ENCODE measurements at places on chromosomes 1 and 21.

DNA sequence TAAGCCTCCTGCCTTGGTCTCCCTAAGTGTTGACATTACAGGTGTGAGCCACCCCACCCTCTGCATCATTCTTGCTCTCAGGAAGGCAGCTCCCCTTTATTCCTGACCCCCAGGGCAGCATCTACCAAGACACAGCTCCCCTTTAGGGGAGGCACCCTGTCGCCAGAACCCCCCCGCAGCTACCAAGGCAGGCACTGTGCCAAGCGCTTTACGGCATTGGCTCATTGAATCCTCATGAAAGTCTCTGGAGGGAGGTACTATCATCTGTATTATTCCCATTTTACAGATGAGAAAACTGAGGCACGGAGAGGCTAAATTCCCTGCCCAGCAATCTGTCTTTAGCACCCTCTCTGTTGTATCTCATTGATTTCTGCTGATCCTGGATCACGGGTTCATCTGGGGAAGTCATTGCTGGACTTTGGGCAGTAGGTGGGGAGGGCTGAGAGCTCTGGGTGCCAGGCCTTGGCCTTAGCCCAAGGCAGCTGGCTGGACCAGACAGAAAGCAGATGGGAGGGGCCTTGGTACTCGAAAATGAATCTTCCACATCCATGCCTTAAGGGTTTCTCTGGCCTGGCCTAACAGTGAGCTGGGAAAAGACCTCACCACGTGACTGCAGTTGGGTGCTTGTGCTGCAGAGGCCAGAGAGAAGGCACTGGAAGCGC is 5.9 kb downstream of the PLOD1 start:
- no peak for DNase-seq

DNA sequence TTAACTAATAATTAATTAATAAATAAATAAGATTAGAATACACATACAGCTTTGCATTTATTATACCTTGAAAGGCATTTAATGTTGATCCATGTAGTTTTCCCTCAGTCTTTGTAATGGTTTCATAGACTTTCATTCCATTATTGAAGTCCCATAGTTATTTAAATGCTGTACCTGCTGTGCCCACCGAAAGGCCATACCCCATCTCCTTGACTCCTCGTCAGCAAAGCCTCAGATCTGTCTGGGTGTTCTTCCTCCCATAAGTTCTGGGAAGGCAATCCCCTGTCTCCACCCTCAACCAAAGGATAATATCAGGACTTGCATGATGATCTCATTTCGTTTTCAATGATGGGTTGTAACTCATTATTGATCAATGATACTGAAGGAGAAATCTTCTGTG is 17.1 kb downstream of the CCN1 start:
- DNase-seq: no peak

DNA sequence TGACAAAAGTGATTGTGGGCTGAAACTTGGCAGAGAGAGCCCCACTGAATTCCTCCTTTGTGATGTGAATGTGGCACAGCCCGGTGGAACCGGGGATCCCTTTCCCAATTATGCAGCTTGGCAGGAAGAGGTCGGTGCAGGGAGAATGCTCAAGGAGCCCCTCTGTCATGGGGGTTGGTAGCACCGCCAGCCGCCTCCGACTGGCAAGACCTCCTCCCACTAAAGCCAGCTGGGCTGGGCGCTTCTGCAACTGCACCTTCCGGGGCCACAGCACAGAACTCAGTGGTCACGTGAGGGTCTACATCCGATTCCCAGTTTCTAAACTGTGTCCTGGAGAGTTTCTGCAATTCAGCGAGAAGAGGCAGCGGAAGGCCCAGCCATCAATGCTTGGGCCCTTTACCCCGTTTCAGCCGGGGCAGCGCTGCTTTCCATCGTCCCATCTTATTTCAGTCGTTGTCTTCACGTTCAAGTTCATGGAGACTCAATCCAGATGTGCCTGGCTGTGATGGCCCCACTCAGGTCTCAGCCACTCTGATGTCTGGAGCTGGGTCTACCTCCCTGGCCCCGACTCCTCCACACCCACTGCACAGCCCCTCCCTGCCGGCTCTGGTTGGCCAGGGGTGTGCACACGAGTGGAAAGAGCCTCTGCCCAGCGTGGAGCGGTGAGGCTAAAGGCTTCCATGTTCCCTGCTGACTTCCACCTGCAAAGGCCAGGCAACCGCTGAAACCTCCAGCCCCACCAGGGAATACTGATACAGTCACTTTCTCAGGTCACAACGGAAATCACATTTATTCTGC is 39.8 kb upstream of the FHAD1 start:
- DNase-seq: no peak

- no peak for DNase-seq
Measured at GRCh38 chr1:205913451-205914154, 29.7 kb downstream of the SLC26A9 start.
